Activated naive CD8-positive, alpha-beta T cell treated with anti-CD3 and anti-CD28 coated beads, Interleukin-2, amount 10 ng/mL, durations not matched to agents 7 days and 5 days (primary cell): ENCODE measurements at places on chromosomes 2 and 18. TPM values are rescaled to one million over a fixed set of nuclear protein-coding genes. Genes with fewer than 3 reads are reported as not detected.

DNA sequence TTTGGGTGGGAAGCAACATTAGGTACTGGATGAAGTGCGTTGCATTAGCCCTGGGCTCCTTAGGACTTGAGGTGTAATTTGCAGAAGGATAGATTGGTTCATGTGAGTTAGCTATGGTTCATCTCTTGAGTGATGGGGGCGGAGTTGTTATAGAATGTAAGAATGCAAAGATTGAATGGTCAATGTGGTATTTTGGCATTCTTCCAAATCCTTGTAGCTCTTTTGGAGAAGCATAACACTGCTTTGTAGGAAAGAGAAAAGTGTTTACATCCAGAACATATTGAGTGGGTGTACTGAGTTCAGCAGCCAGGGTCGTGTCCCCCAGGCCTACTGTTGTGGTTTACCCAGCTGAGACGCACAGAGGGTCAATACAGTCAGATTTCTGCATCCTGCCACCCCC is 173.5 kb downstream of the FMNL2 start:
- no peak for DNase-seq

GRCh38 chr2:63789338-63790020 is 52.2 kb upstream of the UGP2 start:
- no peak for DNase-seq

- DNase-seq = no peak
These were observed 68.6 kb downstream of the SLC40A1 start for GRCh38 chr2:189511960-189512319.

DNA sequence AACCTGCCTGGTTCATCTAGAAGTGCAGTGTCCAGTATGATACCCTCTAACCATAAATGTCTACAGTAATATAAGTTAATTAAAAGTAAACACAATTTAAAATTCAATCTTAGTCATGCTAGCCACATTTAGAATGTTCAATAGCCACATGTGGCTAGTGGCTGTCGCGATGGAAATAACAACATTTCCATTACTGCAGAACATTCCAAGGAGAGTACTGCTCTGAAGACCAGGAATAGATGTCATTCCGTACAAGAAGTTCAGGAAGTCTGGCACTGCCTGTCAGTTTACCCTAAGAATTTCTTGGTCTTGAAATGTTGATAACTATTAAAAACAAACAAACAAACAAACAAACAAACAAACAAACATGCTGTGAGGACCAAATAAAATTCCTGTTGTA is 17.2 kb downstream of the LANCL1 start:
- DNase-seq = no peak

- DNase-seq = no peak
These were observed 77.6 kb downstream of the MAP4K4 start for GRCh38 chr2:101775092-101775491.

DNA sequence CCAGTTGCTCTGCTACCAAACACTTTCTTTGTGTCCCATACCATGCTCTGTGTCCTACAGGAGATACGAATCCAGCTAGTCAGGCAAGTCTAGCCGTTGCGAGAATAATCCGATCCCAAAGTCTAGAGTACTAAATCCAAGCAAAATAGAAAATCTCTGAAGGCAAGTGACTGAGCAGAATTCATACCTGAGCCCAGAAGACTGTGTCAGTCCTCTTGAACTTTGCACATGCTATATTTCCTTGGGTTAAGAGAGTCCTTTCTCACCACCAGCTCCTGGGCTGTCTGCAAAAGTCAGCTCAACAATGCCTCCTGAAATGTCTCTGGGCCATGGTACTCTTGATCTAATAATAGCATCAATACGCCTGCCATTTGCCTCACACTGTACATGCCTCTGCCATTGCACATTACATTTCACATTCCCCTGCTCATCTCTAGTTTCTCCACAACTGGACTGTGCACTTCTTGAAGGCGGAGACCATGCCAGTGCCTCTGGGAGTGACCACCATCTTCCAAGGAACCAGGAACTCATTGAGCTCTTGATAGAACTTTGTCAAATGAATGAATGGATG is 265.8 kb upstream of the ID2 start:
- DNase-seq = no peak

DNA sequence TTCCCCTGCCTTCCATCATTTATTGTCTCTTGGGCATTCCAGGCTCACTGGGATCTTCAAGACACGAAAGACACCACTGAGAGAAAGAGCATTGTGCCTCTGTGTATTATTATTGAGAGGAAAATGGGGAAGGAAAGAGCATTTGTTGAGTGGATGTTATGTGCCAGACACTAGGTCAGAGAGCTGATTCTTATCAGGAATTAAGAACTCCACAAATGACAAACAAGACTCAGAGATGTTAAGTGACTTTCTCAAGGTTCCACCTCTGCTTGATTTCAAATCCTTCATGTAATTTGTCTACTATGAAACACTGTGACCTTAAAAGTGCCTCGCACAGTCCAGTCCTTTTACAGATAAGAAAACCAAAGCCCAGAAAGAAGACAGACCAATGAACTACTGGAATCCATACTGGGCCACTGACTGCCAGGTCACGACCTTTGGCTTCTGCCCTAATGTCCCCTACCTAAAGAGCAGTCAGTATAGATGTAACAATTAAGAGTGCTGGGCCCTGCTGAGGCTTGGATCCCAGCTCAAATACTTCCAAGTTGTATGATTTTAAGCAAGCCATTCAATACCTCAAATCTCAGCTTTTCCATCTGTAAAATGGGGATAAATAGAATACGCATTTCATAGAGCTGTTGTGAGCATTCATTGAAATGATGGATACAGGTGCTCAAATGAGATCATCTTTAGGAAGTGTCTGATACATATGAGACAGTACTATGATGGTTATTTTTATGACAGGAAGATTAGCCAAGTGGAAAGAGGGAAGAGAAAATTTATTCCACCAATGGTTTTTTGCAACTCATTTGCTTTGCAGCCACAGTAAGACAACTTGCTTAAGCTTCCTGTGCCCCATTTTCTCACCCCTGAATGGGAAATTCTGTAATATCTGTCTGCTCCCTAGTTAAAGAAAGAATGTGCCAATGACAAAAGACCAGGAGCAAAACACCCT is 10.9 kb downstream of the KLF7 start:
- no peak for DNase-seq

DNA sequence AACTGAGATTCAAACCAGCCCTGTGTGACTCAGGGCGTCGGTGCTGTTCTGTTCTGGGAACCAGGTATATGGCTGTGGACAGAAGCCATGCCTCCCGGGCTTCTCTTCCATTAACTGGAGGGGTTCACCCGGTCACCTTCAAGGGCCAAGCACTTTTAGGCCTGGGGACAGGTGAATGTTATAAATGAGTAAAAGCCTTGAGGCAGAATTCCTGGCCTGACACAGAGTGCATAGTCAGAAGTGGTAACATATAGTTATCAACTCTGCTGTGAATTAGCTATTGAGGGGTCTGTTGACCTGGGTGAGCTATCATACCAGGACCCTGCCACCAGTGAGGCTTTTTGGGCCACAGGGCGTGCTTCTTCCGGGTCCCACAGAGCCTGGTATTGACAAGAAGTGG is 2.7 kb downstream of the FHOD3 start:
- no peak for DNase-seq

- DNase-seq = no peak
These were observed 17.2 kb downstream of the PCBP1 start for GRCh38 chr2:70104231-70105111.

DNA sequence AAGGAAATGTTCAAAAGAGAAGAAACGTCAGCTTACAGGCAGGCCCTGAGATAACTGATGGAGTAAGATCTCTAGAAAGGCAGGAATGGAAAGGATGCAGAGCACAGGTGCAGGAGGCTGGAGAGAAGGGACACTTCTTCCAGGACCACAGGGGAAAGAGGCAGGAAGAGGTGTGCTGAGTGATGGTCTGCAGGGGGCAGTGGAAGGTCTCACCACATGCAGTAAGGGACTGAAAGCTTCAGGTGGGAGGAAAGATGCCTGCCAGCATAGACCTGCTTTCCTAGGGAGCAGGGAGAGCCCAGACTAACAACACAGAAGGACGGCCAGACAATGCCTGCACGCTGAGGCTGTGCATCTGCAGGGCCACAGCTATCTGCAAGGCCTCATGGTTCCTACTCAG is 156.8 kb downstream of the L3MBTL4 start:
- DNase-seq = no peak

The UGT1A3 gene
- not detected for total RNA-seq

The LOXHD1 gene
- total RNA-seq = 0.26 TPM
